ENCODE measurements at places on chromosomes 12 and 14. TPM values are rescaled to one million over a fixed set of nuclear protein-coding genes. Genes with fewer than 3 reads are reported as not detected.

DNA sequence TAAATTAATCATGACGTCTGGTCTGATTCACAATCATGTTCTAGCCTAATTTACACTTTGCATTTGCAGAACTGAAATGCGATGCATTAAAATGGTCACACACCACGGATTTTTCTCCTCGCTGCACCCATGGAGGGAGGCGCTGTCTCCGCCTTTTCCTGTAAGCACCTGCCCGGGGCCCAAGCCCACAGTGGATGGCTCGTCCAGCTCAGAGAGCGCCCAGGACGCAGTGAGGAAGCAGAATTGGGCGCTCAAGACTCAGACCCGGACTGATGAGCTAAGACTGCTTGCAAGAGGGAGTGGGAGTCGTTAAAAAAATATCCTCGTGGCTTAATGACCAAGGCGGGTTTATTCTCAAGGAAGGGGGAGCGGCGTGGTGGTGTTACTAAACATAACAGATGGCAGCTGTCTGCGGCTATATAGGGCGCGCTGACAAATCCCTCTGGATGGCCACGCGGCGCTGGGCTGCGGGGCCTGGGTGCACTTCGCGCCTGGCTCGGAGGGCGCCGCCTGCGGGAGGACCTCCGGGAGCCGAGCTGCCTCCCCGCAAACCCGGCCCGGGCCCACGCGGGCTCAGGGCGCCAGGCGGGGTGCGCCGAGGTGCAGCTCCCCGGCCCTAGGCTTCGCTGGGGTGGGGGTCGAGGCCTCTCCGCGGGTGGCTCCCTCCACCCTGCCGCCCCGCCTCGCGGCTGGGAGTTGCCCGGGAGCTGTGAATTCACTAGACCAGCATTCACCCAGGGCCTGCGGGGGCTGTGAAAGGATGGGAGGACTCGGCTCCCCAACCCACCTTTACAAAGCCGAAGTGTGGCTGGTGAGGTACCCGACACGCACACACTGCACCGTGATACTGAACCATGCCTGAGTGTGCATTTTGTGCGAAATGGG is 78.7 kb downstream of the PPM1A start:
- peak; percentile 46 for DNase-seq

DNA sequence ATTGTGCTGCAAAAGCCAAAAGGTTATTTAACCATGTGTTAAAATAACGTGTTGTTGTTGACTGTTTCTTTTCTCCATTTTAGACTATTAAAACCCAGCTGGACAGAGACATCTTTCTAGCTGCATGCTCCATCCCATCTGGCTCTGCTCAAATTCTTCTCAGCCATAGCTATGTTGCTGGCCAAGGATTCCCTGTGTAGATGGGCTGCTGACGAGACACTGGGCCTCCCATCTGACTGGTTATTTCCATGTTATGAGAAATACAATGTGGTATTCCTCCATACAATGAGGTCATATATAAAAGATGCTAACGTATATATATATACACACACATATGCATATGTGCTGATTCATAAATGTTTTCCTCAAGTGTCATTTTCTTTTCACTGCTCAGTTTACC is 30.1 kb downstream of the MED13L start:
- no peak for DNase-seq

DNA sequence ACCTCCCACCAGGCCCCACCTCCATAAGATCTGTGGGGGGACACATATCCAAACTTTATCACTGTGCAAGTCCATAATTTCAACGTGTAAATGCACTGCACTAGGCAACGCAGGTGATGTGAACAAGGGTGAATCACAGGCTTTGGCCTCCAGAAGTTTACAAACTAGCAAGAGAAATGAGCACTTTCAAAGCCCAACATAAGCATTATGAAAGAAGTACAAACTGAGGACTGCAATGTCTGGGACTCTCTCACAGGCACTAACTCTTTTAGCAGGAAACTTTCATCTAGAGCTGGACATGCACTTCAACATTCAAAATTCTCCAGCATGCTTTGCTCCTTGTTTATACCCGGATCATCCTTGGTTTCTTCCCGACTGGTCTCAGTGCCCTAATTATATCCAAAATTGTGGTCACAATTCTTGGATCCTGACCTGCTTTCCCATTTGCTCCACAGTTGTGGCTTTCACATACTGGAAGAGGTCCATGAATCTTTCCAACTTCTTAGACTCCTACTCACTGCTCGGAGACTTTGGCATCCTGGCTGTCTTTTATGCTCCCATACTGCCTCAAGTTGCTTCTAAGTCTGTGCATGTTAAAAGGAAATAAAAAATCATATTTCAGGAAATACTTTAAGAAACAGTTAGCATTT is 44.9 kb upstream of the STRAP start:
- no peak for DNase-seq

- DNase-seq: no peak
These were observed 120.2 kb downstream of the GXYLT1 start for GRCh38 chr12:42024495-42024830.

LRRIQ1 gene
- 37.4 TPM for polyA plus RNA-seq

DNA sequence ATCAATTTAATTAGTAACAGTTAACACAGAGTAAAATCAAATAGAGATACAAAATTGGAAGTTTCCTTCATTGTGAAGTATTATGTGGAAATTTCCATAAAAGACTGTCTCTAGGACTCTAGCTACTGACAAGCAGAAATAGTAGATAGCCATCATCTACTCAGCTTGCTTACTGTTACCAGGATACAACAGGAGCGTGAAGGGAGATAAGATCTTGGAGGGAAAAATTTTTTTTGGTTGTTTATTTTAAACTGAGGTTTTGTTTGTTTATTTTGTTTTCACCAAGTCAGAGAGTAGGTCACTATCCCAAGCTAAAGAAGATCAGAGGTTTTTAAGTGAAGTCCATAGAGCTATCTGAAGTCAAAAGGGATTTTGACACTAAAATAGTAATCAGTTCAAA is 861.3 kb upstream of the MGAT4C start:
- DNase-seq: no peak

- peak; percentile 20 for DNase-seq
These were observed 23.1 kb upstream of the HELB start for GRCh38 chr12:66279123-66279712.

GRCh38 chr12:3832738-3833137 is 40.5 kb downstream of the PARP11 start:
- no peak for DNase-seq

KCNH5 gene
- 0.23 TPM for polyA plus RNA-seq

TGM1 gene
- polyA plus RNA-seq: 2.3 TPM

DNA sequence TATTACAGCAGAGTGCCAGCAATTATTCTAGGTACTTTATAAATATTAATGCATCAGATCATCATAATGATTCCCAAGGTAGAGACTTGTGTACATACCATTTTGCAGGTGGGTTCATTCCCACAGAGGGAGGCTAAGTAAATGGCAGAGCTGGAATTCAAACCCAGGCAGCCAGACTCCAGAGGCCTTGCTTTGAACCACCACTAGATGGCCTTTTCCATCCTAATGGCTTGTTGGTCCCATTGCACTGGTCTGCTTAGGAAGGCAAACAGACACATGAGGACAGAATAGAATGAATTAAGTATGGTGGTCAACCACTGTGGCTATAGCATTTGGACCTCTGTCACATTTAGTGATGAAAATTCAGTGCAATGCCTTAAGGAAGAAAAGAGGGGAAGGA is 158.7 kb downstream of the METTL25 start:
- DNase-seq: no peak

DNA sequence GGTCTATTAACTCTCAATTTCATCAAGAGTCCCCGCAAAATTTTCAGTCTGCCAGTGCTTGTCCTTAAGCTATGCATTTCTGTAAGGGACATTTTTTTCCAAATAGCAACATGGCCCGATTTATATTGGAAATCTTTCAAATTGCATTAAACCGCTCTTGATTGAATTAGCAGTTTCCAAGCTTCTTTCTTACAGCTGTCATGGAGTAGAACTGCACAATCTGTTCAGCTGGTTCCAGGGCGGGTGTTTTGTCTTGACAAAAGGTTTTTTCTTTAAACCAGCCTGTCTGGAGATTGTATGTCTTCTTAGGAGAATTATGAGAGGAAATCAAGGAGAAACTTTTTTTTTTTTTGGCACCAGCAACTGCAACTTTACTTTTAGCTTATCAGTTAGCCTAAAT is 185.8 kb downstream of the ALG10B start:
- DNase-seq: no peak

DAO gene
- 0.58 TPM for polyA plus RNA-seq

HECTD1 gene
- polyA plus RNA-seq: 219 TPM

GTF2H3 gene
- polyA plus RNA-seq: 48.3 TPM

CIROP gene
- polyA plus RNA-seq: not detected

DNA sequence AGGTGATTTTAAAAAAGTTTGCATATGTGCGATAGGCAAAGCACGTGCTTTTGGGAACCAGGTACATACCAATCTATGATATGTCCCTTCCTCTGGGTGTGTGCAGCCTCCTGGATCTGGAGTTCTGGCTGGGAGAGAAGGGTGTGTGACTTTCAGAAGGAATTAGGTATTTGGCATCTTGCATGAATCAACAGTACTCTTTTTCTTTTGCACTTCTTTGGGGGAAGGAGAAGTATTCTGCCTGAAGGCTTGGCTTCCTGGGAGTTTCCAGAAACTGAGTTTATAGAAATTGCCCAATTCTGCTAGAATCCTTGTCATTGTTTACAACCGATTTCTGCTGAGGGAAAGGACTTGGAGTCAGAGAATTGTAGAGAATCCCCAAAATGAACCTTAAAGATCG is 2.9 kb upstream of the CLMN start:
- no peak for DNase-seq

DNA sequence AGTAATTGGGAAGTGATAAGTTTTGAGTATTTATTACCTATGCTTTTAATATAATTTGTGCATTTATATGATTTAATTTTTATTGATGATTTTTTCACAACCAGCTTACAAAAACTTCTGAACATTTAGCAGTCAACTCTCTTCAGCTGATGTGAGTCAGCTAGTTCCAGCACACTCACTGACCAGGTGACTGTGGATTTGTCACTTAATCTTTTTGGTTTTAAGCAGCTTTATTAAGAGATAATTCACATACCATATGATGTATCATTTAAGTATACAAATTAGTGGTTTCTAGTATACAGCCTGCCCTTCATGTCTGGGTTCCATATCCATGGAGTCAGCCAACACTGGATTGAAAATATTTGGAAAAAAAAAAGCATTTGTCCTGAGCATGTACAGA is 103.5 kb downstream of the SYNE2 start:
- no peak for DNase-seq

GRCh38 chr14:48963231-48963790 is 622.9 kb downstream of the RPS29 start:
- DNase-seq: no peak

DNA sequence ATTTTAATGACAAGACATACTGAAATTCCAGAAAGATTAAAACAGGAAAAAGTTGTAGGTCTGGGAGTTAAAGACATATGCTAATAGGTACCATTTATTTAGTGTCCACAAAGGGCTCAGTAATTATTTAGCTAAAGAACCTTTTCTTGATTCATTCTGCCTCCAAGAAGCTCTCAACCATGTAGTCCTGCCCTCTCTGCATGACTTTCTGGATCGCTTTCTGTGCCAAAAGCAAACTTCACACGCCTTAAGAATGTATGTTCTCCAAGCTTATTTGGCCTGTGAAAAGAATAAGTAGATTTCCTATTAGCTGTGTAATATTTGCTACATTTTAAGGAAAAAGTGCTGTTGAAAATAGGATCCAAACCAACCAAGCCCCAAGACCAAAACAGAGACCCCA is 291.7 kb downstream of the C12orf75 start:
- DNase-seq: no peak

DNA sequence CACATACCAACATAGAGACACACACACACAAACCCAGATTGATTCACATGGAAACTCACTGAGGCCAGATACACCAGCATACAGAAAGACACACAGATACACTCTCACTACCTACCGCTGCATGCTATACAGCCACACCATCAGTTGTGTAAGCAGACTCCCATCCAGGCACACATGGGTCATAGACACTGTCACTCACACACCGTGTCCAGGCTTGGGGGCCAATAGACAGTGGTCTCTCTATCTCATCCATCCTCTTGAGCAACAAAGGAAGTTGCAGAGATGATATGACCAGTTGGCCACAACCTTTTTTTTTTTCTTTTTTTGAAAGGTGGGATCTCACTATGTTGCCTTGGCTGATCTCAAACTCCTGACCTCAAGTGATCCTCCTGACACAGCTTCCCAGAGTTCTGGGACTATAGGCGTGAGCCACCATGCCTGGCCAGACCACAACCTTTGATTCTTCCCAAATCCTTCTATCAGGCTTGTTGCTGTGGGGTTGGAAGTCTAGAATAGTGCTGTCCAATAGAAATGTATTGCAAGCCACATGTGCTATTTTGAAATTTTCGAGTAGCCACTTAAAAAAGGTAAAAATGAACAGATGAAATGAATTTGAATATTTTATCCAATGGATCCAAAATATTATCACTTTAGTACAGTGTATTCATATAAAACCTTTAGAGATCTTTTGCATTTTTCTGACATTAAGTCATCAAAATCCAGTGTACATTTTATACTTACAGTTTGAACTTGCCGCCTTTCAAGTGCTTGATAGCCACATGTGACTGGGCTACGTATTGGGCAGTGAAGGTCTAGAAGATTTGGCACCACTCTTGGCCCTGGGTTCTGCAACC is 7.4 kb downstream of the LRP1-AS start:
- no peak for DNase-seq

DNA sequence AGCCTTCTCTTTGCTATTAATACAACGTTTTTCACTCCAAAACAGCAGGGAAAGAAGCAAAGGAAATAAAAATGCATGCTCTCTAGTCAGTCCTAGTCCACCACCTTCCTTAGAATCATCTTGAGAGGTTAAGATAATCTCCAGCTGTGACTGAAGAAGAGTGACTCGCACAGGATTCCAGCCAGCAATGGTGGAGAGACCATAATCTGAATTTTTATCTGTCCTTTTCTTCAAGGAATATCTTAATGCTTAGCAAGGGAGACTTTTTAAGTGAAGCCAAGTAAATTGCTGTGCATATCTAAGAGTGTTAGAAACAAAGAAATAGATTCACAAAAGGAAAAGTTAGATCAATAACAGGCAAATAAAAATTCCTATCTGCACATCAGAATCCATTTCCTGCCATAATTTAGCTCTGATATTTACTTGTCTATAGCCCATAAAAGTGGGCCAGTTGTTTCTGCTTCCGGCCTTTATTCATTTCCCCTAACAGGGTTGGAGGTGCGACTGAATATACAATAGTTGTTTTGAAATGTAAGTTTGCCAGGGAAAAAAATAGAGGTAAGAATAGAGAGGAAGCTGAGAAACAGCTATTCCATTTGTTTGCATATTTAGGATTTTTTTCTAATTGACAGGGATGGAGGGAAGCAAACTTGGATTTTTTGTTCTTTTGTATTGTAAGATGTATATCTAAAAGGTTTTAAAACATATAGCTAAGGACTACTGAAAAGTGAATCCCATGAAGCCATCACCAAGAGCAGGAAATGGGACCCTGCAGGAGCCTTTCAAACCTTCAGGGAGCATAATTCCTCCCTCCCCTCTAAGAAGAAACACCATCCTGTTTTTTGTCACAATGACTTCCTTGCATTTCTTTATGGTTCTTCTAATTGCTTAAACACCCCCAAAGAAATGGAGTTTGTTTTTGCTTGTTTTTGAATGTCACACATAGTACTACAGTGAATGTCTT is 154.0 kb downstream of the ITPR2 start:
- DNase-seq: no peak
